ENCODE measurements at places on chromosomes 2 and 18.

- no peak for DNase-seq
Observed at GRCh38 chr2:83221258-83221657, 1237.8 kb downstream of the SUCLG1 start.

DNA sequence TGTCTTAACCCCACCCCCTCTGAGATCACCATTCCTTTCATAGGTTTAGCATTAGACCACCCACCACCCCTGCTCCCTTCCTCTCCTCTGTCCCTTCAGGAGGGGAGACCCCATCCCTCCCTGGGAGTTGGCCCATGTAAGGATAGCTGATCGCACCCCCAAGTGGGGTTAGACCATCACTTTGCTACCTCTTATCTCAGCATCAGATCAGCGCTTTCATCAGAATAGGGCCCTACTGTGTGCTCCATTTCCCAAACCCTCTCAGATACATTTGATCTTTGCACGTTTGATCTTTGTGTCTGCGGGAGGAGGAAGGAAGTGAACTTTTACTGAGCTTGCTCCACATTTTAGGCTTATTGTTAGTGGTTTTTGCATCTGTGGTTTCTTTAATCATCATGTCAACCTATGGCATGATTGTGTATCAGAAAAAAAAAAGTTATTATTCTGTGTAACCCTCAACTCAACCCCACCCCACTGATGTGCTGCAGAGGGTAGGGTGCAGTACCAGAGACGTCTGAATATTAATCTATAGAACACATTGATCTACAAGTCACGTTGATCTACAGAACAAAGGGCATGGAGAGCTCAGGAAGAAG lies 81.2 kb downstream of the PDCL3 start:
- DNase-seq = no peak

GRCh38 chr2:164032995-164033394 lies 297.2 kb upstream of the FIGN start:
- DNase-seq = no peak

GRCh38 chr2:128506534-128506933 lies 187.9 kb upstream of the HS6ST1 start:
- DNase-seq = no peak

- no peak for DNase-seq
Observed at GRCh38 chr2:18975506-18976167, 382.8 kb downstream of the OSR1 start.

Measured in activated naive CD8-positive, alpha-beta T cell treated with anti-CD3 and anti-CD28 coated beads, Interleukin-2, amount 50 U/mL, for 24 hours (primary cell).